T1000 (cell line): ENCODE measurements at places on chromosomes 1 and 21.

DNA sequence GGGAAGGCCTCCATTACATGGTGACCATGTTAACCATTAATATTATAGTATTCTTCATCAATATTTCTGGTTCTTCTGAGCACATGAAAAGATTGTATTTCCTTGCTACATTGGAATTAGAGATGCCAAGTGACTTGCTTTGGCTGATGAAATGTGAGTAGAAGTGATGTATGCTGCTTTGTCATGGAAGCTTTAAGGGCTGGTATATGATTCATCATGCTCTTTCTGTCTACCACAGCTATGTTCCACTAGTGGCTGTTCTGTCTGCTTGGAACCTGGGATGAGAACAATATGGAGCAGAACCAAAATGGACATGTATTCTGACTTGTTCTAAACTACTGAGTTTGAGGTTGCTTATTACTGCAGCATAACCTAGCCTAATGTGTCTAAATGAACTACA is 163.3 kb downstream of the TM2D1 start:
- no peak for DNase-seq

DNA sequence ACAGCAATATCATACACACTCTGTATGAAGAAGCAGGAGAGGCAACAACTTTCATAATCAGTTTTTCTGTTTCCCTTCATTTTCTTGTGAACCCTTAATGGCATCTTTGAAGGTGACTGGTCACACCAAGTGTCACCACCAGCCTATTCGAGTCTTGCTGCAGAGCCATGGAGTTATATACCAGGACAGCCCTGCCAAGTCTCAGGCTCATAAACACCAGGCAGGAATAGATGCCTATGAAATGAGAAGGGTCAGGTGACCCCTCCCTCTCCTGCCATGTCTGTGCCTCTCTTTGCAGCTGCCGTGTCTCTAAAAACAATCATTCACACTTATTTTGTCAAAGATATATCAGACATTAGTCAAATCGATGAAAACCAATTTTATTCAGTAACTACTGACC is 28.0 kb downstream of the NECAP2 start:
- no peak for DNase-seq

GRCh38 chr1:240070188-240070587 is 21.5 kb upstream of the FMN2 start:
- DNase-seq, result no peak

GRCh38 chr1:179933219-179933618 is 21.4 kb upstream of the CEP350 start:
- DNase-seq, result no peak

DNA sequence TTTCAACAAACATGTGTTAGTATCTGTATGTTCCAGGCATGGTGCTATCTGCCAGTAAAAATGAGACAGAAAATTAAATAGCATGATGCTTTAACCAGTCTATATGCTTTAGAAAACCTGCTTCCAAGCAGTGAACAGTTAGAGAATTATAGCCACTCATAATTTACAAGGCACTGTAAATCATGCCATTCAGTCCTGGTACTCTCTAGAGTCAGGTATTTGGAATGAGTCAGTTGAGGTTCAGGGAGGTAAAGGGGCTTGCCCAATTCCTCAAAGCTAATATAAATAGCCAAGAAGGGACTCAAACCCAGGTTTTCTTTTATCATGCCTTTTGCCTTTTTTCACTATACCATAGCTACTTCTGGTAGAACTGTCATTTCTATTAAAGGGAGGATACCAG is 184.4 kb downstream of the NFIA start:
- DNase-seq, result no peak

- peak; percentile 47 for DNase-seq
Measured at GRCh38 chr1:45010855-45011811, at the start of gene HECTD3. TSS of gene HECTD3 (minus strand) at chr1:45011324. CDS start at chr1:45011257, 67 bp downstream.

- no peak for DNase-seq
Measured at GRCh38 chr1:201740086-201740541, 88.8 kb upstream of the IPO9 start.

DNA sequence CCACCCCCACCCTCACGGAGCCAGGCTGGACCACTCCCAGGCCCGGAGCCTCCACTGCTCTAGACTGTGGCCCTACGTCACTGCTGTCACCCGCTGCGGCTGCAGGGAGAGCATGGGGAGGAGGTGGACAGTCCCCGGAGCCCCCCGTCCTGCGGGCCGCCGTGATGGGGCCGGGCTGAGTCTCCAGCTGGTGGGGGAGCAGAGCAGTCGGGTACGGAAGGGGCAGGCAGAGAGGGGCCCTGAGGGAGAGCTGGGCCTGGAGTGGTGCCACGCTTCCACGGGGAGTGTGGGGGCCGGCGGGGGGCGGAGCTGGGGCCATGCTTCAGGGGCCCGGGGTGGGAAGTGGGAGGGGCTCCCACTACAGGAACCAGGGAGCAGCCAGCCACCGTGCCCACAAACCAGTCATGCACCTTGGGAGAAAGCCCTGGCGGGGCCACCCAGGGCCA is 98.9 kb upstream of the KCNK1 start:
- DNase-seq, result no peak
